ENCODE measurements at places on chromosomes 3 and 15. TPM values are rescaled to one million over a fixed set of nuclear protein-coding genes. Genes with fewer than 3 reads are reported as not detected.

Gene ACOX2
- total RNA-seq, result not detected

Gene SOX2
- 15.4 TPM for total RNA-seq

Gene CFAP44
- total RNA-seq, result 2.6 TPM

Gene SLC28A2
- total RNA-seq, result not detected

Gene STRA6
- 0.26 TPM for total RNA-seq

Gene LMCD1
- total RNA-seq, result 1.2 TPM

Gene VWA5B2
- not detected for total RNA-seq

Gene GP5
- under 0.01 TPM for total RNA-seq

Gene TUSC7
- not detected for total RNA-seq

Gene CSPG4
- 6.3 TPM for total RNA-seq

Gene ARGFX
- total RNA-seq, result not detected

Gene DGKG
- total RNA-seq, result not detected

Gene UPK1B
- total RNA-seq, result 55.2 TPM

Gene RTP2
- not detected for total RNA-seq

Gene PLSCR5
- total RNA-seq, result not detected

Gene MESP1
- total RNA-seq, result 0.26 TPM

Gene SPINK8
- total RNA-seq, result not detected

Gene SKOR1
- under 0.01 TPM for total RNA-seq

Gene WDR49
- total RNA-seq, result 1.1 TPM

Gene PRTG
- total RNA-seq, result under 0.01 TPM

Gene C3orf49
- total RNA-seq, result not detected

Gene ALG1L2
- total RNA-seq, result not detected
